Ovary (tissue), 10 donors: ENCODE measurements at places on chromosomes 16 and 17. TPM values are rescaled to one million over a fixed set of nuclear protein-coding genes. Genes with fewer than 3 reads are reported as not detected.
A peak's percentile ranks its signal among the peaks of the same experiment; 100 is the strongest.

DNA sequence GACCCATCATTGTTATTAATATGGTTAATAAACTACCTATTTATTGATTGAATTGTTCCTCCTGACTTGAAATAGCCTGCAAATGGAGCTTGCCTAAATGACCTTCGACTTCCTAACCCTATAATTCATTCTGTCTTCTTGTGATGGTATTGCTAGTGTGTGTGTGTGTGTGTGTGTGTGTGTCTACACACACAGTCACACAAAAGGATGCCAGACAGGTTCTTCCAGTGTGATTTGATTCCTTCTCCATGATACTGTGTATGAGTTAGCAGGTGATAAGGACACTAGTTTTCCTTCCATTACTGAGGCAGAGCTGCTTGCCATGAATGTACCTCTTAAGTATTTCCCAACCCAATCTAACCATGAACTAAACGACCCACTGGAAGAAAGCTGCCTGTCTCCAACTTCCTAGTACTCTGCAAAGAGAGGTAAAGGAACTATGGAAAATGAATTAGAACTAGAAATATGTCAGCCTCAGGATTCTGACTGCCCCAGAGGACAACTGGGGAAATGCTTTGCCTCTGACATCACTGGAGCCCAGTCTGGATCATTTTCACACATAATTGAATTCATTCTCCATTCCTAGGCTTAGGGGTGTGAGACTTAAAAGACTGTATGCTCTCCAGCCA is 3.5 kb upstream of the CDC6 start:
- no peak for DNase-seq

- no peak for DNase-seq
Measured at GRCh38 chr17:75079023-75079373, 8.8 kb upstream of the SLC16A5 start.

GRCh38 chr17:50129728-50130558 is at the start of gene SAMD14:
TSS of gene SAMD14 (minus strand) at chr17:50130160. CDS start at chr17:50124959, 5,201 bp downstream.
- DNase-seq, result no peak

DNA sequence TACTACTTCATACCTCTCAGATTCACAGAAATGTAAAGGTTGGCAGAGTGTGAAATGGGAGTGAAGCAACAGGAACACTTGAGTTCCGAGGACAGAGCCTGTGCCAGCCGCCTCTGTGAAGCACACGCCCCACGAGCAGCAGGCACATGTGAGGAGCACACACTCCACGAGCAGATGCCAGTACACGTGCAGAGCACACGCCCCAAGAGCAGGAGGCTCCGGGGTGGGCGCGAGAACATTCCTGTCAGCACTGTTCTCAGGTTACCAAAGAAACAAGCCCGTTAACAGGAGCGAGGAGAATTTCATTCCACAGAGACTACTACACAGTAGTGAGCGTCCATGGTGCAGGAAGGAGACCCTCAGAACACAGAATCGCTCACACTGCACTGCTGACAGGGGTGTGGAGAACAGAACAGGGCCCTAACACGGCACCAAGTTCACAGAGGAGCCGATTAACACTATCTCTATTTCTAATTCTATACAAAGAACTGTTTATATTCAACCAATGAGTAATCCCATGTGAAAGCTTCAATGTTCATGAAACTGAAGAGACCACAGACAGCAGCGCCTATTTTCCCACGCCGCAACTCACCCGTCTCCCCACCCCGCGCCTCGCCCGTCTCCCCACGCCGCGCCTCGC is 40.1 kb downstream of the KLHDC4 start:
- no peak for DNase-seq

Gene MMP15
- total RNA-seq, result 2.6 TPM

DNA sequence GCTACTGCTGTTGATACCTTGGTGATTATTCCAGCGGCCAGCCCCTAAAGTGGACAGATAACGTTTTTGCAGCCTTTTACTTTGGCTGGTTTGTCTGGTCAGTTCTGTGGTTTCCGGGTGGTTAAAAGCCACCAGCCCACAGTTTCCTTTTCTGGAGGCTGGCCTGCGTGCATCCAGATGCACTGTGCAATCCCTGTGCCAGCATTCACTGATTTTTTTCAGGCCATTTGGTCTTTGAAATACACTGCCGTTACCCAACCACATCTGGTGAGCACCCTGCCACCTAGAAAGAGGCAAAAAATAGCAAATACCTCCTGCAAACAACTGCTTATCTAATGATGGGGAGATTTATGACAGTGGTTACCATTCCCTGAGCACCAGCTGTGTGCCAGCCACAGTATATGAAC is 797 bp downstream of the NUDT7 start:
- DNase-seq, result no peak

DNA sequence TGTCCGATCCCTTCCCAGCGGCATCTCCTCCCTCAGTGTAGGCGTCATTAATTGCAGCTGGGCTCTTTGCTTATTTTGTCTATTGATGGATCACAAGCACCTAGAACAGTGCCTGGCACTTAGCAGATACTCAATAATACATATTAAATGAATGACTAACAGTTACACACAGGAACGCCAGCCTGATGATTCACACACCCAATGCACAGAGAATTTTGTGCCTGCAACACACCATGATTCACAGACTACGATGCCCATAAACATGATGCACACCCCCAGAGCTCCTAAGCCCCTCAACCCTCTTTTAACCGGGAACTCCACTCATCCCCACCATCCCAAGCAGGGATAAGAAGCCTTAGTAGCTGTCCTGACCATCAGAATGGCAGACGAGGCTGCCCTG is 66.6 kb upstream of the TMEM97 start:
- DNase-seq, result no peak

GRCh38 chr16:58459344-58460218 is 40.4 kb upstream of the NDRG4 start:
- no peak for DNase-seq

Gene NTN1
- 0.28 TPM for total RNA-seq

DNA sequence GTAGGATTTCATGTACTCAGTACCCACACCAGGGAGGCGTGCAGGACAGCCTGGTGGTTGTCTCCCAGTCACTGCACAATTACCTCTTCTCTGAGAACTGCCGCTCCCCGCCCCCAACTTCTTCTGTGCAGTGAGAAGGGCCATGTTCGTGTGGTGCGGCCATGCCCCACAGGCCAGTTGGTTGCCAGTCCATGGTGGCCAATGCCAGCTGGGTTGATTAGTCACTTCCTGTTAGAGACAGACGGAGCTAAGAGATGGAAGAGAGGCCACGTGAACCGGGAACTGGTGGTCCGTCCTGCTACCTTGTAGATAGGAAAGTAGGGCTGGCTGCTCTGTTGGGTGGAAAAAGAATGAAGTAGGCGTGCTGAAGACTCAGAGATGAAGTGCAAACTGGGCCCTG is 206.5 kb downstream of the ABCC12 start:
- no peak for DNase-seq

DNA sequence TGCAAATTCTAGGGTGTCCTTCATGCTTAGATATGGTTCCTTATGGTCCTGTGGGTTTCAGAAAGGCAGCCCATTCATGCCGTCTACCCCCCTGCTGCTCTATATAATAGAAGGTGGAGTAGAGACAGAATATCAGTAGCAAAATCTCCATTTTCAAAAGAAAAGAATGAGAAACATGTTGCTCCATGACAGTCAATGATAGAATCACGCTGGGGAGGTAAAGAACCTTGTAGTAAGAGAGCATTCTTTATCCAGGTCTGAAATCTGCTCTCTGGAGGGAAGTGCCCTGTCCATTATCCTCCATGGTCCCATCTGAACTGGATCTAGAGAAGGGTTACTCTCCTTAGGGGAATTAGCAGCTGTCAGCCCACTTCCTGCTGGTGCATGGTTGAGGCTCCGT is 272.8 kb downstream of the WWOX start:
- DNase-seq, result no peak

DNA sequence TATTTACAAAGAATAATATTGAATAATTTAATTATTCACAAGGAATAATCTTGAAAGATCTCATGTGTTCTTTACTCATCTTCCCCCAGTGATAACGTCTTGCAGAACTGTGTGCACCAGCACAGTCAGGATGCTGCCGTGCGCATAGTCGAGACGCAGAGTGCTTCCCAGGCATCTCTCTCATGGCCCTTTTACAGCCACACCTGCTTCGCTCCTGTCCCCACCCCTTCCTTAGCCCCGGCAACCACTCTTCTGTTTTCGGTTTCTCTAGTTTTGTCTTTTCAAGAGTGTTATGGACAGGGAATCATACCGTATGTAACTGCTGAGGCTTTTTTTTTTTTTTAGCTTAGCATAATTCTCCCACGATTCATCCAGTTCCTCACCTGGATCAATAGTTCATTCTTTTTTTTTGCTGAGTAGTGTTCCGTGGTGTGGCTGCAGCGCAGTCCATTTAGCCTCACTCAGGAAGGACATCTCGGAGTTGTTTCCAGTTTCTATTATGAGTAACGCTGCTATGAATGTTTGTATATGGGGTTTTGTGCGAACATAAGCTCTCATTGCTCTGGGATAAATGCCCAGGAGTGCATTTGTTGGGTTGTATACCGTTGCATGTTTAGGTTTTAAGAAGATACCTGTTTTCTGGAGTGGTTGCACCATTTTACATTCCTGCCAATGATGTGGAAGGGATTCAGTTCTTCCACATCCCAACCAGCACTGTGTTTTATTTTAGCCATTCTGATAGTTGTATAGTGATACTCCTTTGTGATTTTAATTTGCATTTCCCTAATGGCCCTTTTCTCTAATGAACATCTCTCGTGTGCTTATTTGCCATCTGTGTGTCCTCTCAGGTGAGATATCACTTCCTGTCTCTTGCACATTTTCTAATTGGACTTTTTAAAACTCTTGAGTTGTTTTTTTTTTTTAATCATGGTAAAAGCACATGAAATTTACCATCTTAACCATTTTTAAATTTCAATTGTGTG is 47.6 kb downstream of the SEC14L1 start:
- DNase-seq, result no peak

GRCh38 chr16:72458035-72458434 is 286.1 kb upstream of the PMFBP1 start:
- no peak for DNase-seq

DNA sequence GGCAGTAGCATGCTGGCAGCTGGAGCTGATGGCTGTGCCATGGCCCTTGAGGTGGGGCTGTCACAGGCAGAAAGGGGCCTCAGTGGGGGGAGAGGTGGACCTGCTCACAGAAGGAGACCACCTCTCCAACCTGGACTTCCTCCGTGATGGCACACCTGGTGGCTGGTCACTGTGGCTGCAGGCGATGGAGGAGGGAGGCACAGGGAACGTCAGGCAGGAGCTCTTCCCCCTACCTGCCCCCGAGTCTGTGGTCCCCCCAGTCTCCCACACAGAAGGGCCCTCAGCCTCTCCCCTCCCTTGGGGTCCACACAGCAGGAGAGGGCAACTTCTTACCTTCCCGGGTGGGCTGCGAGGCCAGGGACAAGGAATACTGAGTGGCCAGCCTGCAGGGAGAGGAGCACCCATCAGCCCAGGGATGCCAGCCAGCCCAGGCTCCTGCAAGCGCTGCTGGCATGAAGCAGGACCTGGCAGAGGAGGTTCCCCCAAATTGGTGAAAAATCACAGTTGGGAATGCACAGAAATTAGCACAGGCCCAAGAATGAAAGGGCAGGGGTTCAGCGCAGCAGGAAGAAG is 96.5 kb downstream of the GOSR1 start:
- DNase-seq, result no peak

- no peak for DNase-seq
Measured at GRCh38 chr16:1261131-1261892, 5.4 kb downstream of the TPSD1 start.

Gene ADAM11
- 1.9 TPM for total RNA-seq

Gene PERCC1
- total RNA-seq, result not detected

Gene STAT5A
- 48.7 TPM for total RNA-seq

DNA sequence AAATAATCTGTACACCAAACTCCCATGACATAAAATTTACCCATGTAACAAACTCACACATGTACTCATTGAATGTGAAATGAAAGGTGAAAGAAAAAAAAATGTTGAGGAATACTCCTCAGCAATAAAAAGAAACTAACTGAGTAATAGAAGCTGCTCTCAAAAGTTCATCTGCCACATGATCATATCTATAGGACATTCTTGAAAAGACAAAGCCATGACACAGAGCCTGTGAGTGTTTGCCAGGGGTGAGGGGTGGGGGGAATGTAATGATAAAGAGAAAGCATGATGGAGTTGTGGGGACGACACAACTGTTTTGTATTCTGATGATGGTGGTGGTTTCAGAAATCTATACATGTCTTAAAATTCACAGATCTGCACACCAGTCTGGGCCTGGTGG is 52.2 kb upstream of the TMC5 start:
- DNase-seq, result no peak

Gene HYDIN
- total RNA-seq, result 59.4 TPM

- no peak for DNase-seq
Measured at GRCh38 chr17:16926061-16926511, 45.8 kb downstream of the TNFRSF13B start.

GRCh38 chr16:28540346-28540745 is 1.6 kb upstream of the NUPR1 start:
- no peak for DNase-seq

GRCh38 chr16:1460602-1461138 is 14.2 kb downstream of the CLCN7 start:
- DNase-seq, result peak; percentile 43

Gene KRT36
- not detected for total RNA-seq

DNA sequence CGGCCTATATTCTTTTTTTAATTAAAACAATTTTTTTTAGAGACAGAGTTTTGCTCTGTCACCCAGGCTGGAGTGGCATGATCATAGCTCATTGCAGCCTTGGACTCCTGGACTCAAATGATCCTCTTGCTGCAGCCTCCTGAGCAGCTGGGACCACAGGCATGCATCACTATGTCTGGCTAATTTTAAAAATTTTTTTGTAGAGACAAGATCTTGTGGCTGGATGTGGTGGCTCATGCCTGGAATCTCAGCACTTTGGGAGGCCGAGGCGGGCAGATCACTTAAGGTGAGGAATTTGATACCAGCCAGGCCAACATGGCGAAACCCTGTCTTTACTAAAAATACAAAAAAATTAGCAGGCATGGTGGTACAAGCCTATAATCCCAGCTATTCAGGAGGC is 54.8 kb upstream of the MSI2 start:
- DNase-seq, result no peak

Gene ENPP7
- total RNA-seq, result not detected

GRCh38 chr17:60060474-60060873 is 18.2 kb downstream of the HEATR6 start:
- DNase-seq, result no peak

GRCh38 chr17:56819431-56820145 is 14.1 kb downstream of the C17orf67 start:
- peak; percentile 50 for DNase-seq

- no peak for DNase-seq
Measured at GRCh38 chr17:73272906-73273218, 11.2 kb upstream of the CPSF4L start.

- DNase-seq, result no peak
Measured at GRCh38 chr17:82219083-82219482, 6.4 kb upstream of the CCDC57 start.

Gene HS3ST3A1
- total RNA-seq, result 4.1 TPM

- no peak for DNase-seq
Measured at GRCh38 chr17:44792276-44792675, 33.5 kb downstream of the ADAM11 start.

GRCh38 chr17:80967404-80967872 is 24.2 kb upstream of the CHMP6 start:
- no peak for DNase-seq
